ENCODE measurements at places on chromosomes 6 and 20. TPM values are rescaled to one million over a fixed set of nuclear protein-coding genes. Genes with fewer than 3 reads are reported as not detected.

FAM217A gene
- total RNA-seq = not detected

GRCh38 chr6:3648724-3649123, 102.8 kb downstream of the PXDC1 start:
- no peak for DNase-seq

- DNase-seq = peak; percentile 27
Observed at GRCh38 chr6:18990059-18990978, 603.2 kb downstream of the RNF144B start.

DNA sequence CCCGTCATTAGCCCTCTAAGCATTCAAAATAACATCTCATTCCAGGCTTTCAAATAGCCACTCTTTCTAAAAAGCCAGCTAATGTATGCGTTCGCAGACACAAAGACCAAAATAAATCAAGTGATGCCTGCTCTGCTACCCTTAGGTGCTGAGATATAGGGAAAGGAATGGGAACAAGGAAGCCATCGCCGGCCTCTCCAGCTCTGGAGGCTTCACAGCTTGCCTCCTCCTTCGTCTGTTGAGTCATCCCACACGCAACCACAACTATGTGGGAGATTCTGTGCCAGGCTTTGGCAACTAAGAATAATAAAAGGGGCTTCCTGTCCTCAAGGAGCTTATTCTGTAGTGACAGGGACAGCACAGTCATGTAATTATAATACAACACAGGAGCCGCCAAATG, 27.3 kb upstream of the SLC22A23 start:
- no peak for DNase-seq

MARCKS gene
- total RNA-seq = not detected

- DNase-seq = no peak
Observed at GRCh38 chr6:89260310-89260709, 43.2 kb upstream of the GABRR1 start.

DNA sequence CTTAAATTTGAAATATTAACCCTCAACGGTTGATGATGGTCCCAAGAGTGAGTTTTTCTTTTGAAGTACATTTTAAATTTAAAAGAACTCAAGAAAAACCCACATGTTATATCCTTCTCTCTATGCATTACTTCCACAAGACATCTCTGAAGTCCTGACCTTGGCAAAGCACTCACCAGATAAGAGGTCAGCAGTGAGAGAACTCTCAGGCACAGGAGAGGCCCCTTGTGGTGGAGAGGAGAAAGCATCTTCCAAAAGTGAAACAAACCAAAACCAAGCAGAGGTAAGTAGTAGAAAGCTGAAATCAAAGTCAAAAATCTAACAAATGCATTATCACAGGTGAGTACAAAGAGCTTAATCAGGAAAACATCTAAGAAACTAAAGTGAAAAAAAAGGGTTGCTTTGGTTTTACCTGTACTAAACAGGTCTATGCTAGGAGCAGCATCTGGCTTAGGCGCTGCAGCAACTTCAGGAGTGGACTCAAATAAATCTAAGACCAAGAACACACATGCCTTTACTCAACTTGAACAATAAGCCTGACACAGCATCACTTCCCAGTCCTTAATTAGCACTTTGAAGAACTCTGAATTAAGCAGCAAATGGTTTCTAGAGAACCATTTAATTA, 80.5 kb downstream of the PRSS35 start:
- DNase-seq = no peak

DNA sequence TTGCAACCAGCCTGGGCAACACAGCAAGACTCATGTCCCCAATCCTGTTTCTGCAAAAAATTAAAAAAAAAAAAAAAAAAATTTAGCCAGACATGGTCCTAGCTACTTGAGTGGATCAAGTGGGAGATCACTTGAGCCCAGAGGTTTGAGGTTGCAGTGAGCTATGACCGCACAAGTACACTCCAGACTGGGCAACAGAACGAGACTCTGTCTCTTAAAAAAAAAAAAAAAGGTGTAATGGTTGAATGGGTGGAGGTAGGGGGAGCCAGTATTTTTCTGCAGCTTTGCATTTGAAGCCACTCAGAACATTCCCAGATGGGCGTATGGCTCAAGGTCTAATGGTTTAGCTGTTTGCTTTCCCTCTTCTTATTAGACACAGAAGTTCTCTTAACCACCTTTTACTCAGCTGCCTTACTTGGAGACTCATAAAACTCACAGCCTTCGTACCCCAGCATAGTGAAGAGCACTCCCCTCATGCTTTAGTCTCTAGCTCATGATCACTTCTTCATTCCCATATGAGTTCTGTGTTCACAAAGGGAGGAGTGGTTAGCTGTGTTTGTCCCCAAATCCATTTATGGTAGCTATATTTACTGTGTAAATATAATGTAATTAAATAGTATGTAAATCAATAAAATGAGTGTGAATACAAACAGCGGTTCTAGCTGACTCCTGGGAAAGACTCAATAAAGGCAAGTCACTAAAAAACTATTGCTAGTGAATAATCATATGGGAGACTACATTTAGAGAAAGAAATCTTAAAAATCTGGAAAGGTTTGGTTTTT, 9.0 kb downstream of the FKBP1A start:
- no peak for DNase-seq

SLC22A16 gene
- not detected for total RNA-seq

DNA sequence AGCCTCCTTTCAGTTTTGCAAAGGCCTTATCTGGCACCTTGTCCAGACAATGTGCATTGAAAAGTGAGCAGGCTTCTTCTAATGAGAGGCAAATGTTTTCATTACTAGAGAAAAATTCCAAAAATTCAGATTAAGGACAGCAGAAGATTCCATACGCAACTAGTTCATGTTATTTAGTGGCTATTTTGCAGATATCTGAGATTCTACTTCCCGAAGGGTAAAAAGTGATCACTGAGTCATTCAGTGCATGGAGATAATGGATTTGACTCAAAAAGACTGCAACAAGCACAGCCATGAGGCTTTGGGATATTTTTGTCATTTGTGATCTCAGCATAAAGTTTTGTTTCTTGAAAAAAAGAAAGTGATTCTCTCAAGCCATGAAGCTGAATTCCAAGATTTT, 29.9 kb downstream of the METTL24 start:
- DNase-seq = no peak

DNA sequence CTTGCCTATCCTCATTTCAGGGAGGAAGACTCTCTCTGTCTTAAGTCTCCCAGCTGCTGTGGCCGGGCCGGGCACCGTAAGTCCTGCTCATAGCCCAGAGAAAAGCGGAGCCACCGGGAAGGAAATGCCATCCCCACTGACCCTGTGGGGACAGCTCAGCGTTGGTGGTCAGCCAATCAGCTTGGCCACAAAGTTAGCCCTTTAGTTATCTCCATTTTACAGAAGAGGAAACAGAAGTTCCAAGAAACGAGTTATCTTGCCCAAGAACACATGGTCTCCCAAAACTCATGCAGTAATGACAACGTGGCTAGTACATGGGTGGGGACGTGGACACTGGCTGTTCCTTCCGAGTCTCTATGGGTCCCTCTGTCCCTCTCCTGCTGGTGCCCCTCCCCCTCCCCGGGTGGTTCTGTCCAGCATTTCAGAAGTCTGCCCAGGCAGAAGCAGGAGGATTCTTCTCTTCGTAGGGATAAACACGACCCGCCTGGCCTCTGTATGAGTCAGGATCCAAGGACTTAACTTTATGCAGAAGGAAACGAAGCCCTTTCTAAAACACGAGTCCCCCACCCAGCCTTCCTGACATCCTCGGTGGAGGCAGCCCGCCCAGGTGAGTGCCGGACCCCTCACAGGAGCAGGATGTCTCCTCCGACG, 273.8 kb downstream of the CDH4 start:
- DNase-seq = no peak

DNA sequence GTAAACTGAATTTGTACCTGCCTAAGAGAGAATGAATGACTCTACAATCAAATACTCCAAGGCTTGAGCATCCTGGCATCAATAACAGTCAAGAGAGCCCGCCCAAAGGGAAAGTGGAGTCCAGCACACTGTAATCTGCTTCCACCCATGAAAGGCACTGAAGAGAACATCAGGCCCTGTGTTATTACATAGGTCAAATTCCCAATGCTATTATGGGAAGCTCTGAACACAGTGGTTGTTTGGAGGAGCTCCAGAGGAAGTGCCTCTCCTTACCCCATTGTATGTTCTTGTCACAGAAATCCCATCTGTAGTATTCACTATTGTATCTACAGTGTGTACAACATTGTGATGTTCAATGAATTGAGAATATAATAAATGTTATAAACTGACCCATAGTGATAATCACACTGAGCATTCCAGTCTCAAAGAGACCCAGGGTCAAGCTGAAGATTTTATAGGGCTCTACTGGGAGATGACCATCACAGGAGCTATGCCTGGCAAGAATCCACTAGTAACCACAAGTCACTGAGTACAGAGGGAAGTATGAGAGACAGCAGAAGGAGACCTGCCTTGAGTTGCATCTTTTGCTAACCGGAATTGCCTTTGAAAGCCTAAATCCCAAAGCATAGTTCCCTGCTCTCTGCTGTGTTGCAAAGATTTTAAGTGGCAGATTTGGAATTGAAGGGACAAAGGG, 446.7 kb downstream of the GJA1 start:
- no peak for DNase-seq

All from activated CD4-positive, alpha-beta T cell treated with anti-CD3 and anti-CD28 coated beads, Interleukin-2, amount 10 ng/mL, durations not matched to agents 7 days and 5 days (primary cell).